CD4-positive, CD25-positive, alpha-beta regulatory T cell (primary cell): ENCODE measurements at places on chromosomes 2 and 18.

GRCh38 chr2:200448455-200448854, 61.4 kb downstream of the KCTD18 start:
- H3K4me3 ChIP-seq = no peak overlapping the region
- no peaks in the 10 kb centered on the region for H3K4me1 ChIP-seq
- DNase-seq = no peak
- no peak overlapping the region for H3K27ac ChIP-seq
- H3K36me3 ChIP-seq = no peaks in the 10 kb centered on the region

DNA sequence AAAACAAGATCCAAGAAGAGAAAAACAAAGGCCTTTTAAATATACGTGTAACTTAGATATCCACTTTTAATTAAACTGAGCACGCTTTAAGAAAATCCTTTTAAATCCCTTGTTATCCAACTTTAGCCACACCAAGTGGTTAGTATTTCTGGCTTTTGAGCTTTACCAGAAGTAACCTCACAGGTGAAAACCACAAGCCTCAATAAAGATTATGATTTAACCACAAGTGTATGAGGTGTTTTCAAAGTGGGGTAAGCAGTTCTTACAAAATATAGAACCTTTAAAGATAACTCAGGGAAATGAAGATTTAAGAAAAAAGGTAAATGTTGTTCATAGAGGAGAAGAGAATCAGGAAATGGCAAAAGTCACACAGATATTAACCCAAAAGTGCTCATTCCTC, 58.4 kb upstream of the CDCA7 start:
- no peaks in the 10 kb centered on the region for H3K36me3 ChIP-seq
- H3K27ac ChIP-seq = no peak overlapping the region
- H3K4me3 ChIP-seq = no peak overlapping the region

- no peak overlapping the region for H3K4me3 ChIP-seq
- no peaks in the 10 kb centered on the region for H3K27me3 ChIP-seq
- H3K4me1 ChIP-seq = no peaks in the 10 kb centered on the region
- no peak overlapping the region for H3K27ac ChIP-seq
- H3K36me3 ChIP-seq = no peaks in the 10 kb centered on the region
- no peak for DNase-seq
Measured at GRCh38 chr18:72652990-72653593, 109.0 kb upstream of the CBLN2 start.

DNA sequence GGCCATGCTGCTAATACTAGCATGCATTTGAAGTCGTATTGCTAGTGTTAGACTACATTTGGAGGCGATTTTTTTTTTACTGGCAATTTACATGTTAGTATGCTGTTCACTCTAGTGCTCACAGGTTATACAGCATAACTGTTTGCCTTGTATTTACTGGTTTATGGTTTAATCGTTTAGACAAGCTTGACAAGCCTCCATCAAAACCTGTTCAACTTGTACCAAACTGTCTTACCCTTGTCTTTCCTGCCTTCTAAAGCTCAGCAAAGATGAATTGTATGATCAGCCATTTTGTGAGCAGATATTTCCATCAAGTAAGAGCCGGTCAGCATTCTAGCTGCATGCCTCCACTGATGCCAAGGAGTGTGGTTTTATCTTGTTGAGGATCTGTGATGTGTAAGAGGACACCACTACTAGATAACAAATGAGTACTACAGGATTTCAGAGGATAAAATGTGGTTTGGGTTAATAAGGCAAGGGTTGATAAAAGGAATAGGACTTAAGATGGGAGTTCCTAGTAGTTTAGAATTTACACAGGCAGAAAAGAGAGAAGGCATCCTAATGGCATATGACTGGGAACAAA, 68.4 kb upstream of the ITM2C start:
- peaks cover 47% of the 10 kb centered on the region for H3K4me1 ChIP-seq
- H3K27ac ChIP-seq = peak overlapping the region; percentile 37
- no peak for DNase-seq
- H3K36me3 ChIP-seq = peaks cover 50% of the 10 kb centered on the region
- H3K4me3 ChIP-seq = no peak overlapping the region

- H3K4me3 ChIP-seq = no peak overlapping the region
- H3K27ac ChIP-seq = no peak overlapping the region
- no peaks in the 10 kb centered on the region for H3K36me3 ChIP-seq
- DNase-seq = no peak
Measured at GRCh38 chr2:106572541-106573450, 85.6 kb downstream of the CD8B2 start.

- no peak for DNase-seq
- no peaks in the 10 kb centered on the region for H3K4me1 ChIP-seq
- H3K27me3 ChIP-seq = no peaks in the 10 kb centered on the region
- H3K36me3 ChIP-seq = no peaks in the 10 kb centered on the region
- H3K27ac ChIP-seq = no peak overlapping the region
Measured at GRCh38 chr18:2417861-2418610, 153.3 kb downstream of the METTL4 start.

DNA sequence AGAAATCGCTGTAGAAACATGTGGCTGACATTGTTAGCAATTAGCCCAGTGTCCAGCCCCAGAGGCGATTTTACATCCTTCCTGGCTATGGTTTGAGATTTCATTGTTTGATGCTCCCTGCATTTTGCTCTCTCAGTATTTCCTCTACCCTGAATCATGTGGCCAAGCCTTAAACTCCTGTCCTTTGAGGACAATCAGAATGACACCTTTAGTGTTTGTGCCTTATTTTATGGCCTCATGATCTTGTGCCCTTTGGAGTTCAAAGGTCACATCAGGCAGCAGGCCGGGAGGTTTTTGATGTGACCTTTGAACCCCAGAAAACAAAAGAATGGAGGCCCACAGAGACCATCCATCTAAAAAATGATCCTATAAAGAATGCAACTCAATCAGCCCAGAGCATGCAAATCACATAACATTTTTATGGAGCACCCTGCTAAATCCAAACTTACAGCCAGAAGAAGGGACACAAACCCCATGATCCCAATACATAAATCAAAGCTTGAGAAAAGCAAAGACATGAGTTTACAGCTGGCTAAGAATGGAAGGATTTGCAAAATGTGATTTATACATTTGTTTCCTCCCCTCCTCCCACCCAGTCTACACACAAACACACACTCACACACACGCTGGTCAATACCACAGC, 52.5 kb downstream of the FECH start:
- no peak for DNase-seq
- no peak overlapping the region for H3K27ac ChIP-seq
- H3K27me3 ChIP-seq = no peaks in the 10 kb centered on the region
- H3K36me3 ChIP-seq = no peaks in the 10 kb centered on the region
- H3K4me1 ChIP-seq = no peaks in the 10 kb centered on the region

DNA sequence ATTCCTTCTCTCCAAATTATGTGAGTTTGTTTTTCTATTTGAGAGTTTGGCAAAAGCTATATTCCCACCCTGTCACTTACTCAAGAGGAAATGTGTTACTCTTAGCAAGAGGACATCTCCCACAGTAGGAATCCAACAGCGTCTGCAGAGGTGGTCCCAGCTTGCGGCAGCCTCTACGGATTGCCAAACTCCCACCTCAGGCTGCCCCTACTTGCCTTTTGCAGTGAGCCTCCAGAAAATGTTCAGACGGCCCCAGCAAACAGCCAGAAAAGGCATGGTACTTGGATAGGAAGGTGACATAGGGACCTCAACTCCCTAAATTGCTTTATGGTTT, 158.4 kb downstream of the SUCLG1 start:
- H3K36me3 ChIP-seq = no peaks in the 10 kb centered on the region
- no peak for DNase-seq
- H3K27me3 ChIP-seq = peaks cover 2% of the 10 kb centered on the region
- H3K27ac ChIP-seq = no peak overlapping the region

- H3K27me3 ChIP-seq = no peaks in the 10 kb centered on the region
- H3K4me1 ChIP-seq = no peaks in the 10 kb centered on the region
- no peaks in the 10 kb centered on the region for H3K36me3 ChIP-seq
Measured at GRCh38 chr2:147352264-147353071, 492.4 kb upstream of the ACVR2A start.

- no peaks in the 10 kb centered on the region for H3K36me3 ChIP-seq
- no peaks in the 10 kb centered on the region for H3K27me3 ChIP-seq
- H3K27ac ChIP-seq = no peak overlapping the region
- no peaks in the 10 kb centered on the region for H3K4me1 ChIP-seq
Measured at GRCh38 chr2:140567734-140568133, 1563.1 kb downstream of the LRP1B start.

DNA sequence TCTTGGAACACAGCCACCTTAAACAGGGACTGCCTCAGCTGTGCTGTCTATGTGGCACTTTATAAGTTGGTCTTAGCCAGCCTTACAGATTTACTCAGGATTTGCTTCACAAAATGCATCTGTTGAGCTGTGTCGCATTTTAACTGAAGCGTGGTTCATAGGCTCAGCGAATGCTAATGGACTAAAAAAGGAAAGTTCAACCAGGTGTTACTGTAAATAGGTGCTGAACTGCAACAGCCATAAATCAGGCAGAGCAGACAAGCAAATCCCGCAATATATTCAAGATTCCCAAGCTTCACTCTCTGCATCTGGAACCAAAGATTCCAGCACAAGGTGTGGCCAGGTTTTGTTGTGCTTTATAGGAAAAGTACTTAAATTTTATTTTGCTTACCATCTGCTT, 130.0 kb downstream of the EPHA4 start:
- peaks cover 20% of the 10 kb centered on the region for H3K36me3 ChIP-seq
- DNase-seq = no peak
- no peak overlapping the region for H3K27ac ChIP-seq
- no peaks in the 10 kb centered on the region for H3K27me3 ChIP-seq

DNA sequence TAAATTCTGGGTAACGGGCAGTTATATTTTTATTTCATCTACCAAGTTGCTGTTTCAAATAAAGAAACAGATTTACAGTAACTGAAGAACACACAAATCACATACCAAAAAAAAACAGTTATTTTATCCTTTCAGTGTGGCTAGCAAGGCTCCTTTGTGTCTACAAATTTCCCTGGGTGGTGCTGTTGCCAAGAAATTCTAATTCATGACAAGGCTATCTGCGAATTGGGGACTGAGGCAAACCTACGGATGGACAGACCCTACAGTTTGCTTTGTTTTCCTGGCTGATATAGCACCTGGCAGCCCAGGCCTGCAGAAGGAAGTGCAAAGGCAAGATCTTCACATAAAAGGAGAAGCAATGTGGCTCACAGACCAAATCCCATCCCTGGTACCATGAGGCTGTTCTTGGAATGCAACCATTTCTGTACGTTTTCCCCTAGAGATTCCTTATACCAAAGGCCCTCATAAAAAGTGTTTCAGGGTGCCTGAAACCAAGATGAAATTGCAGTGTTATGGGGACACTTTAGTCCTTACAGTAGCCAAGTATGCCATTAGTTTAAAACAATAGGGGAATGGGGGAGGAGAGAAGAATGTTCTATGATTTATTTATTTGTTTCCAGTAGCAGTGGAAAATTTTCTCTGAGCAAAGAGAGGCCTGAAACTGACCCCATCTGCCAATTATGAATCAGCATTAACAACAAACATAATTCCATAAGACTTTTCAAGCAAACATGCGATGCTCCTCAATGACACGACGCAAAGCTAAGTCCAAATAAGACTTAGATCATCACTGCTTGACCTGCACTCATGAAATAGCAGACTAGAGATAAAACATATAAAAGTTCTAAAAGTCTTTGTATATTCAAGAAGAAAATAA, 4.3 kb downstream of the KLF7 start:
- H3K36me3 ChIP-seq = no peaks in the 10 kb centered on the region
- no peak overlapping the region for H3K27ac ChIP-seq
- peak overlapping the region; percentile 2 for H3K4me3 ChIP-seq

DNA sequence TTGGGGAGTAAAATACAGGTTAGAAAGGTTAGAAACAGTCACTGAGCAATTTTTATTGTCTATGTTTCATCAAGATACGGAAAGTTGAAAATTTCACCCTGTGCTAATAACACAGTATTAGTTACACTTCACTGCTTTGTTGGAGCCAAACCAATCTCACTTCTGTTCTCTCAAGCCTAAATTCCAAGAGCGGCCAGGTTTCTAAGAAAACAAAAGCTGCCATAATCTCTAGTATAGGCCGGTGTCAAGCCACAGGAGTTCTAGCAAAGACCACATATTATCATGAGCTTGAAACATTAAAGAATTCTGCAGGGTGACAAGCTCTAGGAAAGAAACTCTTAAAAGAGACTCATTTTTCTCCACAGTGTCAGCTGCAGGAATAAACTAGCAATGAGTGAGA, 128.7 kb downstream of the TXNL1 start:
- DNase-seq = no peak
- no peaks in the 10 kb centered on the region for H3K4me1 ChIP-seq
- no peaks in the 10 kb centered on the region for H3K36me3 ChIP-seq
- H3K27me3 ChIP-seq = peaks cover 2% of the 10 kb centered on the region
- H3K27ac ChIP-seq = no peak overlapping the region

- H3K27ac ChIP-seq = no peak overlapping the region
- no peaks in the 10 kb centered on the region for H3K4me1 ChIP-seq
- H3K27me3 ChIP-seq = no peaks in the 10 kb centered on the region
- DNase-seq = no peak
- H3K36me3 ChIP-seq = no peaks in the 10 kb centered on the region
Measured at GRCh38 chr18:7290077-7290476, 59.2 kb downstream of the LRRC30 start.

DNA sequence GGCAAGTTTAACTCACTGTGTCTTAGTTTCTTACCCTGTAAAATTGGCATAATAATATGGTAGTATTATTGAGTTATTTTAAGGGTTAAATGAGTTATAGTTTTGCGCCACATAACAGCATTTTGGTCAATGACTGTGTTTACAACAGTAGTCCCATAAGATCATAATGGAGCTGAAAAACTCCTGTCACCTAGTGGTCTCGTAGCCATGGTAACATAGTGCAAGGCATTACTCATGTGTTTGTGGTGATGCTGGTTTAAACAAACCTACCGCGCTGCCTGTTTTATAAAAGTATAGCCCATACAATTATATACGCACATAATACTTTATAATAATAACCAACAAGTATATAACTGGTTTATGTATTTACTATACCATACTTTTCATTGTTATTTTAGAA, 15.8 kb downstream of the UNC80 start:
- no peak for DNase-seq
- no peaks in the 10 kb centered on the region for H3K4me1 ChIP-seq
- H3K27ac ChIP-seq = no peak overlapping the region
- no peaks in the 10 kb centered on the region for H3K36me3 ChIP-seq
- H3K27me3 ChIP-seq = no peaks in the 10 kb centered on the region
- H3K4me3 ChIP-seq = no peak overlapping the region

DNA sequence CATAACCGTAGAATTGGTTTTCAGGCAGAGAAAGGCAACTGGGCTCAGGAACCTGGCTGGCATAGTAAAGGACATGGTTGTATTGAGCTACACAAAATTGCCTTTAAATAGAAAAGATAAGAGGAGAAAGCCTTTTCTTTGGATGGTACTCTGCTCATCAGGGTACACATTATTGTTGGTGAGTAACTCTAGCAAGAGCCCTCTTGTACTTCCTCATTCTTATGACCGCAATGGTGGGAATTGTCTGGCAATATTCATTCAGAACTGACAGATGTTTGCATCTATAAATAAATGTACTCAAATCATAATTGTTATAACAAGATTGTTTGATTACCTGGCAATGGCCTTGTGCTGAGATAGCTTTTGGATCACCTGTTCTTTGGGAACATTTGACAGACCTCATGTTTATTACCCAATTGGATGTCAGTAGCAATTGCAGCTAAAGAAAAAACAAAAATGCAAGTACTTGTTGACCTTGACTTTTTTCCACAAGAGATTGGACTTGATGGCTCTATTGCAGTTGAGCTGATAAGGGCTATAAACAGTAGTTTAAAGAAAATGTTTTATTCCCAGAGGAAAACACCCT, 43.9 kb downstream of the MEIS1 start:
- no peaks in the 10 kb centered on the region for H3K36me3 ChIP-seq
- H3K4me1 ChIP-seq = no peaks in the 10 kb centered on the region
- H3K4me3 ChIP-seq = no peak overlapping the region
- H3K27ac ChIP-seq = no peak overlapping the region
- H3K27me3 ChIP-seq = no peaks in the 10 kb centered on the region

GRCh38 chr2:230590333-230590732, 122.3 kb upstream of the CAB39 start:
- no peaks in the 10 kb centered on the region for H3K36me3 ChIP-seq
- H3K4me1 ChIP-seq = peaks cover 9% of the 10 kb centered on the region
- H3K4me3 ChIP-seq = no peak overlapping the region
- no peaks in the 10 kb centered on the region for H3K27me3 ChIP-seq
